ENCODE measurements at places on chromosomes 11 and 22. TPM values are rescaled to one million over a fixed set of nuclear protein-coding genes. Genes with fewer than 3 reads are reported as not detected.

- no peak for DNase-seq
Observed at GRCh38 chr11:83088965-83089364, 17.3 kb upstream of the RAB30 start.

GRCh38 chr11:86978756-86979608 lies 23.8 kb upstream of the FZD4 start:
- no peak for DNase-seq

GRCh38 chr11:100640646-100641045 lies 46.4 kb upstream of the ARHGAP42 start:
- DNase-seq: no peak

DNA sequence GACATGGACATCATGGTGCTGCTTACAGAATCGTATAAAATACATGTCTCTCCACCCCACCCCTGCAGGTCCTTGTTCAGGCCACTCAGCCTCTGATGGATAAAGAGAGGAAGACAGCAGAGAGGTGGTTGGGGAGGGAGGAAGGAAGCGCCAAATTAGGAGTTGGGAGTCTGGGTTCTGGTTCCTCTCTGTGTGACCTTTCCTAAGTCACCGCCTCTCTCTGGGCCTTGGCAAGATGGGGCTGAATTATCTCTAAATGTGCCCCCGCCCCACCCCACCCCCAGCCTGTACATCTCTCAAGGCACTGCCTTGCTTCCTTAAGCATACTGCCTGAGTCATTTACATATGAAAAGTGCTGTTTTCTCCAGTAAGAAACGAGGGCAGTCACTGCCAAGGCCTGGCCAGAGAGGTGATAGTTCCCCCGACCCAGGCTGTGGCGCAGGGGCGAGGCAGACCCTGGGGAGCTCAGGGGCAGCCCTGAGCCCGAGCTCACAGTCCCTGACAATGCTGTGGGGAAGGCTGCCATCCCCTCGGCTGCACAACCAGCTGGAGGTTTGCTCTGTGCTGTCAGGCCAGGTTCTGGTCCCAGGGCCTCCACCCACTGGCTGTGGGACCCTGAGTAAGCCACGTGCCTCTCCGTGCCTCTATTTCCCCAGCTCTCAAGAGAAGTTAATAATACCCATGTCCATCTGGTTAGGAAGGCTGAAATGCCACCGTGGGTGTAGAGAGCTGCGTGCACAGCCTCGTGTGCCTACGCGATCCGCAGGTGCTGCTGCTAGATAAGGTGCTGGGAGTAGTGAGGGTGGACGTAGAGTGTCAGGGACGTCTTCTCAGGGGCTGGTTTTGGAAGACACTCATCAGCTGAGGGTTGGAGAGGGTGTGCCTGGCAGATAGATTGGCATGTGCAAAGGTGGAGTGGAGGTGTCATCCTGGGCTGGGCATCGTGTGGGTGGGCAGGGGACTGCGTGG lies 55.3 kb downstream of the CACNA1I start:
- DNase-seq: no peak

DNA sequence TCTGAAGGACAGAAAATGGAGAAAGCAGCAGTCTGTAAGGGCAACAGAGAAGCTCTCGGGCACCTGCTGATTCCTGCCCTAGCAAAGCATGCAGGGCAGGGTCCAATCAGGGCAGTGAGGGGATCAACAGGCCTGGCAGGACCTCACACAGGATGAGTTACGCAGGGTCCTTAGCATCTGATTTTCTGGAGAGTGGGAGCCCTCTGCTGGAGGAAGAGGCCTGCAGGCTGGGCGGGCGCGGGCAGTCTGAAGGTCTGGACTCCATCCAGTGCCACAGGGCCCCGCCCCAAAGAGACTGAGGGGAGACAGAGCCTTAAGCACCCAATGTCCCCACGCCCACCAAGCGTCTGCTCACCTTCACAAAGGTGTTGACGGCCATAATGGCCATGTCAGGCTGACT lies 28.9 kb downstream of the AP1B1 start:
- no peak for DNase-seq

GRCh38 chr11:67027943-67028542 lies 5.1 kb downstream of the SYT12 start:
- DNase-seq: no peak

- DNase-seq: peak; percentile 73
Observed at GRCh38 chr22:45670981-45671782, 452 bp upstream of the ATXN10 start.

The SLC37A4 gene
- total RNA-seq: 35.1 TPM

DNA sequence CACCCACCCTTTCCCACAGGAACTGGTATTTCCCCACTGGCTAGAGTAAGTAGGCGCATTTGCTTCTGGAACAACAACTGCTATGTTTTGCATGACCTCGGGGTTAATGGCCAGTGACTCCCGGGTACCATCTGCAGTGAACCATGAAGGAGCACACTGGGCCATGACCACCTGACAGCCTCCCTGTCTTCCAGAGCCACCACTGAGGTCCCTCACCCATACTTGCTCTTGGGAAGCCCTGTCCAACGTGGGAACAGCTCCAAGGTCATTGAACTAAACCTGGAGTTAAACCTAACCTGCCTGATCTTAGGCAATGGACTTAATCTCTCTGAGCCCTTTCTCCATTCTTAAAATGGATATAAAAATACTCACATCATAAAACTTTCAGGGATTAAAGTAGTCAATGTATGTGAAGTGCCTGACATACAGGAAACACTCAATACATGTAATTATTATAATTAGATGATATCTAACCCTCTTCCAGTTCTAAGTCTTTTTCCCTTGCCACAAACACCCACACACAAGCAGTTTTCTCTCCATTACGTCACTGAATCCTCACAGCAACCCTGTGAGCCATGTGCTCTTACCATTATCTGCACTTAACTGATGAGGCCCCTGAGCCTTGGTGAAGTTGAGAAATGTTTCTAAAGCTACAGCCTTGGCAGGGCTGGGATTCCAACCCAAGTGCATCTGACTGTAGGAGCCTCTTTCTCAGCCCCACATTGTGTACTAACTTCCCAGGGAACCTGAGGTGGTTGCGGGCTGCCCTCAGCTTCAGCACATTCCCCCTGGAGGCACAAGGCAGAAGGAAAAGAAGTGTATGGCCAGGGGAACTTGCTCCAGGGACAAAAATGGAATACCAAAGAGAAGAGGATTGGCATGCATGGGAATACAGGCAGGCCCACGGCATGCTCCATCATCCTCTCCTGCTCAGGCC lies 74.5 kb upstream of the NCAM1 start:
- no peak for DNase-seq
